ENCODE measurements at places on chromosomes 16 and 17. TPM values are rescaled to one million over a fixed set of nuclear protein-coding genes. Genes with fewer than 3 reads are reported as not detected.

Gene SPECC1
- 0.43 TPM for total RNA-seq

Gene CBX1
- 35.9 TPM for total RNA-seq

Gene CD300LF
- total RNA-seq: not detected

Gene IGSF6
- not detected for total RNA-seq

Gene SPATA22
- not detected for total RNA-seq

Gene TBC1D26
- under 0.01 TPM for total RNA-seq

Gene LITAFD
- not detected for total RNA-seq

All from bronchial smooth muscle cell (primary cell).